ENCODE measurements at places on chromosomes 5 and 9.

- no peak for DNase-seq
These were observed 25.5 kb downstream of the MEGF9 start for GRCh38 chr9:120688758-120689157.

- DNase-seq: no peak
These were observed 55.0 kb upstream of the CPLX2 start for GRCh38 chr5:175816348-175816747.

DNA sequence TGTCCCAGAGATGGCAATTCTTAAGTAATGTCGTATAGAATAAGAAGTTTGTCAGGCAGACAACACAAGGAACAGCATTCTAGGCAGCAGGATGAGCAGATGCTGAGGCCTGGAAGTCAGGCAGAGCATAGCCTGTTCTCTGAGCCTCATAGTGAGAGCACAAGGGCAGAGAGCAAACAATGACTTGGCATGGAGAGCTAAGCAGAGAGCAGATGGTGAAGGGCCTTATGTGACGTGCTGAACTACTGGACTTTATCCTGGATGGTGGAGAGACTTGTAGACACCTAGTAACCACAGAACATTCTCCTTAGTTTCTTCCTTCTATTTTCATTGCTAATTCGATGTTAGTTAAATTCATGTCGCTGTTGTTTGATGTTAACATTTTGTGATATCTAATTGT lies 60.1 kb downstream of the KCTD16 start:
- DNase-seq: no peak

- peak; percentile 32 for DNase-seq
These were observed 653.0 kb downstream of the MTRR start for GRCh38 chr5:8521991-8522390.

DNA sequence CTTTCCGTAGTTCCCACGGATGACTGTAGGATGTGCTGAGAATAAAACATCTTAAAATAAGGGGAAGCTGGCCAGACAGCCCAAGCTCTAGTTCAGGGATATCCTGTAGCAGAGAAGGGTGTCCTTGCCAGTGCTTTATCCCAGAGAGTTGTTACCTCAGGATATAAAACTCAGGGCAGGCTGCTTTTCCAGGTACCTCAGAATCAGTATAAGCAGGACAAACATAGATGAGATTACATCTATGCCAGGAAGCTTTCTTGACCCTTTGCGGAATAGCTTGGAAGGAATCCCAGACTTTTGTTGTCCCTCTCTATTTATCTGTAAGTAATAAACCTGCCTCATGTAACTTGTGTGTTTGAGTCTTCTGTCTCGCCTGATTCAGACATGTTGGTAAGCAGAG lies 565.7 kb downstream of the PRDM9 start:
- DNase-seq: no peak

DNA sequence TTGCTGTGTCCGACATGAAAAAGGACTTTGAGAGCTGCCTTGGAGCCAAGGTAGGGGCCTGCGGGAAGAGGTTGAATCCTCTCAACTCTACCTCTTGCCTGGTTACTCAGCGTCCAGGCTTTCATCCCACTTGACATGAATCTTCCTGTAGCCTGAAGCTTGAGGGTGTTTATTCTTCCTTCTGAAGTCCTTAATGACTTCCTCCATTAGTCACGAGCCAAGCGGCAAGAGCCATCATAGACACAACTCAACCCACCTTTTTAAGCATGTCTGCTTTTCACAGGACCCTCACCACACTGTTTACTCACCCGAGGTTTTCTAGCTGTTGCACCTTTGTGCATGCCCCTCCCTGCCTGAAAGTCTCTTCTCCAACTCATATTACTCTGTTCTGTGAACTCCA lies 40.2 kb downstream of the ACO1 start:
- no peak for DNase-seq

GRCh38 chr5:10339958-10340357 lies 13.5 kb upstream of the MARCHF6 start:
- no peak for DNase-seq

- DNase-seq: peak; percentile 79
These were observed 76.9 kb upstream of the NFIL3 start for GRCh38 chr9:91500509-91501014.

DNA sequence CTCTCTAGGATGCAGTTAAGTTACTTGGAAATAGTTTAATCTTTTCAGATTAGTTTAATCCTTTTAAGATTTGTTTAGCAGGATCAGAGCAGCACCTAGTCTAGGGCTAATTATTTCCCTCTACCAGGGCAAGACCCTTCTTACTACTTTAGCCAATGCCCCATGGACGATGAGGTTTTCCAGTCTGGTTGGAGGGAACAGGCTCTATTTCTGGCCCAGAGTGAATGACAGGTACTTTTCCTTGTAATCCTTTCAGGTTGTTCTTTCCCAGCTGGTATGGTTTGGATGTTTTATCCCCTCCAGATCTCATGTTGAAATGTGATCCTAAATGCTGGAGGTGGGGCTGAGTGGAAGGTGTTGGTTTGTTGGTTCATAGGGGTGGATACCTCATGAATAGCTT lies 27.2 kb downstream of the PTTG1 start:
- DNase-seq: no peak

GRCh38 chr9:76835571-76836283 lies 70.2 kb downstream of the PRUNE2 start:
- DNase-seq: peak; percentile 92

DNA sequence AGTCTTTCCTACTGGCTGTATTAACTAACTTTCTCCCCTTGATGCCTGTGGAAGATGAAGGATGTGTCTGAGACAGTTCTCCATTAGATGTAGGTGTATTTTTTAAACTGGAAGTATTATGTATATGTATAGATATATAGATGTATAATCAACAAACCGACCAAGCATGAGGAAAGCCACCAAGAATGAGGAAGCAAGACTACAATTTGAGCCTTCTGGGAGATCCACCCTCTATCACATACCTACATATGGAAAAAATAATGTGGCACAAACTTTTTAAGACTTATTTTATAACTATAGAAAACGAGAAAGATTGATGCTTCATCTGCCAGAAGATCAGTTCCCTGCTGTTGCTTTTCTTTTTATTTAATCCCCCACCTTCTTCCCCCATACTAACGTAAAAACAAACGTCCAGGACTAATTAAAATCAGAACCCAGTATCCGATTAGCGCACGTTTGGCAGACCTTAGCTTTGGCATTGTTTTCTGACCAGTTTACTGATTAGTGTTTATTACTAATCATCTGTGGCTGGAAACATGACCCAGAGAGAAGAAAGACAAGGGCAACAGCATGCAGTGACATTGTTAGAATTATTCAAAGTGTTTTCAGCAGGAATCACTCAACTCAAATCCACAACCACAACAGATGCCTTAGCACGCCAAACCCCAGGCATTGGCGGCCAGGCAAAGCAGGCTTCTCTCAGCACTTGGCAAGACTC lies 490.2 kb downstream of the EBF1 start:
- DNase-seq: no peak

DNA sequence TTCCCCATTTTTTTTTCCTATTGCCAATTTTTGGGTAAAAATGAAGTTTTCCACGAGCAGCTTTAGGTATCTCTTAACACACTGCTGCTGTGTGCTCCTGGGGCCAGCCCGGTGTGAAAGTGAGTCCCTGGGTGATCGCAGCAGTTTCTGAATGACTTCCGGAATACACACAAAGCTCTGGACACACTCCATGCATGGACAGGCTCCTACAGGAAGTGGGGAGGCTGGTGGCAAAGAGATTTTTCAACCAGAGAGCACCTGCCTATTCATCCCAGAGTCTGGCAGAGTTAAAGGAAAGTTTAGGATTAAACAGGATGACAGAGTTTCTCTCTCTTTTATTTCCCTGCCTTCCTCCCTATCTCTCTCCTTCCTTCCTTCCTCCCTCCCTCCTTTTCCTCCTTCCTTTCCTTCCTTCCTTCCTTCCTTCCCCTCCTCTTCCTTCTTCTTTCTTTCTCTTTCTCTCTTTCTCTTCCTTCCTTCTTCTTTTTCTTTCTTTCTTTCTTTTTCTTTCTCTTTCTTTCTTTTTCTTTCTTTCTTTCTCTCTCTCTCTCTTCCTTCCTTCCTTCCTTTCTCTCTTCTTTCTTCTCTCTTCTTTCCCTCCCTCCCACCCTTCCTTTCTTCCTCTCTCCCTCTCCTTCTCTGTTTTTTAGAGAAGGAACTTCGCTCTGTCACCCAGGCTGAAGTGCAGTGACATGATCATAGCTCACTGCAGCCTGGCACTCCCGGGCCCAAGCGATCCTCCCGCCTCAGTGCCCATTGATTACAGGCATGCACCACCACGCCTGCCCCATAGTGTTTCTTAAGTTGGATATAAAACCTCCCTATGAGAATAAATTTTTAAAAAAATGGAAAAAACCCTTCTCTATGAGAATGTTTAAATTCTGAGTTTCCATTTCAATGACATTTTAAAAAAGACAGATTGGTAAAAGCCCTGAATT lies 38.7 kb upstream of the UBTD2 start:
- DNase-seq: no peak

GRCh38 chr5:129125819-129126218 lies 31.3 kb downstream of the ISOC1 start:
- DNase-seq: no peak

- no peak for DNase-seq
These were observed 2.4 kb upstream of the STC2 start for GRCh38 chr5:173330338-173331206.

DNA sequence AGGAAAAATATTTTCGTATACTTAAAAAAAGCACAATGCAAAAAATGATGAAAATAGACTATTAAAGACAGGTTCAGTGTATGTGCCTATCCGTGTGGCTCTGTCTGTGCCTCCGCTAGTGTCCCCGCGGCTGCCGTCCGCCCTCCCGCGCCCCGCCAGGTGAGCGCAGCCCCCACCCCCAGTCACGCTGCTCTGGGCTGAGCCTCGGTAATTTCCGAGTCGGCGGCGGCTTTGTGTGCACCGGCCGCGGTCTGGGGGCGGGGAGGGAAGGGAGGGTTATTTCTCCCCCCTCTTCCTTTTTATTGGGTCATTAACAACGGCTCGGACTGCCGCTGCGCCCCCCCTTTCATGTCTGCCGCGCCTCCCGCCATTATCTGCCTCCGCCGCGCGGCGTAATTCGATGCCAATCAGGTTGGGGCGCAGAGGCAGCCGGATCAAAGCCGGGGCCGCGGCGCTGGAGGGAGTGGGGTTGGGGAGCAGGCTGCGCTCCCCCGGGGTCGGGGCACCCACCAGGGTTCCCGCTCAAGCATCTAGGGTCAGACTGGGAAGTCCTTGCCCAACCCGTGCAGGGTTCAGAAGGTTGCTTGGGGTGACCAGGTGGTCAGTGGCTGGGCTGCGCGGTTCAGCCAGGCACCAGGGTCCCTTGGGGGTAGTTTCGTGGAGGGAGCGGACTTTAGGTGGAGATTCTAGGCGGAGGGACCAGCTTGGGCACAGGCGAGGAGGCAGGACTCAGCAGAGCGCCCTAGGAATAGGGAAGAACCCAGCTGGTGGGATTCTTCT lies 39.5 kb upstream of the PSD2 start:
- DNase-seq: no peak

- DNase-seq: no peak
These were observed 149.1 kb upstream of the TRPM3 start for GRCh38 chr9:71270554-71270953.

- DNase-seq: peak; percentile 46
These were observed 1.5 kb downstream of the ZNF189 start for GRCh38 chr9:101400120-101400519.

- DNase-seq: no peak
These were observed 122.7 kb upstream of the SLC28A3 start for GRCh38 chr9:84463272-84463671.

DNA sequence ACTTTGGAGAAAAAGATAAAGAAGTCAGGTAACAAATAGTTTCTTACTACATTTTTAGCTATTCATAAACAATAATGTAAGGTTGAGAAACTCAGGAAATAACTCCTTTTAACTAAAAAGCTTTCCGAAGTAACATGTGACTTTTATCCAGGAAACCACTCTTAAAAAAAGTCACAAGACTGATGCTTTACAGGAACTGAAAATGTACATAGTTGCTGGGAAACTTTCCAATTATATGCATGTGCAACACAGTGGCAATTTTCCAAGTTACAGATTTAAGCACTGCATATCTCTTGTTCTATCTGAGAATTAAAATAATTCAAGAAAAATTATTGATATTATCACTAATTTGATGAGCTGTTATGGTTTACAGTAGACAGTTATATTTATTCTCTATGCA lies 105.2 kb downstream of the CDH10 start:
- DNase-seq: peak; percentile 0

DNA sequence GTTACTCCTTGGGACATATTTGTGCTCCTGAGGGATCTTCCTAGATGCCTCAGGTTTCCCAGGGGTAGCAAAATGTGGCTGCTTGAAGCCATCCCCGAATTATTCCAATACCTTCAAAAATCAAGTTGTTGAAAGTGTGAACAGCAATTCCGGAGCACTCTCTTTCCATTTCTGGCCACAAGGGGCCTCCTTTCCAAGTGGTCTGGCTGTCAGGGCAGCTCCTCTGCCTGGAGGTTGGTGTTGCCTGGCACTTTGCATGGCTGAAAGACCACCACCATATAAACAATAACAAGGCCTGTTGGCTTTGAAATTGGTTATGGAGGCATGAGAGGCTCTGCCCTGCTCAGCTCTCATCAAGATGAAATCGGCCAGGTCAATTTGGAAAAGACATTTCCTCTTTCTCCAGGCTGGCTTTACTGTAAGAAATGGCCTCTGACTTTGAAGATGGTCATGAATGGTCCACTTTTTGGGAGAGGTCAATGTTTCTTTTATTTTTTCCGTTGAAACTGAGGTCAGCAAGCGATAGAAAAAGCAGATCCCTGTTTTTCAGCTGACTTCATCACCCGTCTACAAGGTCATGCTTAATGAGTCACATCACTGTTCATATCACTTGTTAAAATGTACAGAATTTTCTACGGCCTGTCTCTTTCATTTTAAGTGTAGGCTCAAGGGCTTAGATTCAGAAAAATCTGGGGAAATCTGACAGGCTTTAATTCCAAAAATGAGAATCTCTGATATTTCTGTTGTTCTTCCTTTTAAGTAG lies 481.1 kb upstream of the ZNF608 start:
- peak; percentile 42 for DNase-seq

- peak; percentile 77 for DNase-seq
These were observed 98.7 kb downstream of the RAPGEF6 start for GRCh38 chr5:131536211-131536826.

DNA sequence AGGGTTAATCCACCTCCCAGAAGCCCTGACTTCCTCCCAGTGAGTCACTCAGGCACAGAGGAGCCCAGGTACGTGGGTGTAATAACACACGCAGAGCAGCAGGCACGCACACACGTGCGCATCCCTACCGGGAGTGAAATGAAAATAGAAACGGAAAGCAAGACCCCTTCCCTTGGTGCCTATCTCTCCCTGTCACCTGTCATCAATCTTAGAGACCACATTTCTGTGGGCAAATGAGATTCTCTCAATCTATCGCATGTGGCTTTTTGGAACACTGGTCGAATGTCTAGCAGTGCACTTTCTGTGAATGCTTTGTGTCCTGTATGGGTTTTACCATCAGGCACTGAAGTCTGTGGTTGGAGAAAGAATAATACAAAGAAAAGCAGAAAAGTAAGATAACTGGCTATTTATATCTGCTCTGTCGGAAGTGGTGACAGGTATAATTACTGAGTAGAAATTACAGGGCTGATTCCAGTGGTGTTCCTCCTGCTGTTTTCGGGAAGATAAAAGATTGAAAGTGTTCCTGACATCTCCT lies 137.7 kb upstream of the GRIA1 start:
- no peak for DNase-seq
